ENCODE measurements at places on chromosomes 1 and 21.

- no peak for DNase-seq
- H3K4me1 ChIP-seq = no peaks in the 10 kb centered on the region
- H3K36me3 ChIP-seq = peaks cover 14% of the 10 kb centered on the region
- H3K4me3 ChIP-seq = no peak overlapping the region
- no peak overlapping the region for H3K27ac ChIP-seq
- no peaks in the 10 kb centered on the region for H3K27me3 ChIP-seq
These were observed 48.5 kb downstream of the SCCPDH start for GRCh38 chr1:246772686-246773085.

DNA sequence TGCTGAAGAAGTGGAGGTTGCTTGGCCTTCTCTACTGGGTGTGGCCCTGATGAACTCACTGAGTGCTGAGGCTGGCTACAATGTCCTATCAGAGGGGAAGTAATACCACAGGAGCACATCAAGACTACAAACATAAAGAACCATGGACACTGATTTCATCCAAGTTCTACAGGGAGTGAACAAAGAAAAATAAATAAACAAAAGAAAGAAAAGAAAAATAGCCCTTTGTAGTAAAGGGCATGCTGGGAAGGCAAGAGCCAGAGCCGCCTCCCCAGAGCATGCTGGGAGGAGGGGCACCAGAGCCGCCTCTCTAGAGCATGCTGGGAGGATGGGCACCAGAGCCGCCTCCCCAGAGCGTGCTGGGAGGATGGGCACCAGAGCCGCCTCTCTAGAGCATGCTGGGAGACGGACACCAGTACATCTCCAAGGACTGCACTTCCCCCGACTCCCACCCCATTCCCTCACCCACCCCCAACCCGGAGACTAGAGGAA lies 65.9 kb downstream of the LAMC2 start:
- no peaks in the 10 kb centered on the region for H3K27me3 ChIP-seq
- no peaks in the 10 kb centered on the region for H3K36me3 ChIP-seq
- no peak overlapping the region for H3K4me3 ChIP-seq
- DNase-seq = no peak
- no peaks in the 10 kb centered on the region for H3K4me1 ChIP-seq
- H3K27ac ChIP-seq = no peak overlapping the region

DNA sequence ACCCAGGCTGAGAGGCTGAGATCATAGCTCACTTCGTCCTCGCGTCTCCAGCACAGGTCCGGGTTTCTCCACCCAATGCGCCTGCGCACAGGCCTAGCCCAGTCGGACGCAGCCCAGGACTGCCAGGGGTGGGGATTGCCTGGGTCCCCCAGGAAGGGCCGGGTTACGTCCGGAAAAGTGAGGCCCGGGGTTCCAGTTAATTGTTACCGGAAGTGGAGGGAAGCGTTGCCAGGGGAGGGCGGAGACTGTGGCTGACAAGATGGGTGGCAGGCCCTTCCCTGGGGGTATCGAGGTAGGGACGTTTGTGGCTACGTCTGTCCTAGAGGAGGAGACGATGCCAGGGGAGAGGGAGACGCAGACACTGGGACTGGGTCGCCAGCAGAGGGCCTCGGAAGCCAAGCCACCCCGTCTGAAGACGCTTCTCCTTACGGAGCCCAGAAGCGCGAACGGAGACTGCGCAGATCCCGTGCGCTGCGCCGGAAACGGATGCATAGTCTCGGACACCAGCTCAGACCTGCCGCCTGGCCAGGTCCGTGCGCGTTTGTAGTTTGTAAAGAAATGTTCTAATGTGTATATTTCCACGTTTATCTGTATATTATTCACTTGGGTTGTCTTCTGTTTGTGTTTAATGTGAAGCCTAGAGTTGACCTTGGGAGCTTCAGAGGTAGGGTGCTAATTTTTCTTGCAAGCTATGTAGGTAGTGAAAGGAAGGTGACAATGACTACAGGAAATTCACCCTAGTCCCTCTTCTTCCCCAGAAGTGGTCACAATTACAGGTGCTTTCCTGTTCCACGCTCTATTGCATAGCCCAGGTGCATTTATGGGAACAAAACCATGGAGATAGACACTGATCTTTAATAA lies 7.3 kb downstream of the RSRP1 start:
- H3K4me3 ChIP-seq = peak overlapping the region; percentile 49
- peak; percentile 96 for DNase-seq
- no peaks in the 10 kb centered on the region for H3K27me3 ChIP-seq
- peaks cover 28% of the 10 kb centered on the region for H3K4me1 ChIP-seq
- peak overlapping the region; percentile 92 for H3K27ac ChIP-seq

DNA sequence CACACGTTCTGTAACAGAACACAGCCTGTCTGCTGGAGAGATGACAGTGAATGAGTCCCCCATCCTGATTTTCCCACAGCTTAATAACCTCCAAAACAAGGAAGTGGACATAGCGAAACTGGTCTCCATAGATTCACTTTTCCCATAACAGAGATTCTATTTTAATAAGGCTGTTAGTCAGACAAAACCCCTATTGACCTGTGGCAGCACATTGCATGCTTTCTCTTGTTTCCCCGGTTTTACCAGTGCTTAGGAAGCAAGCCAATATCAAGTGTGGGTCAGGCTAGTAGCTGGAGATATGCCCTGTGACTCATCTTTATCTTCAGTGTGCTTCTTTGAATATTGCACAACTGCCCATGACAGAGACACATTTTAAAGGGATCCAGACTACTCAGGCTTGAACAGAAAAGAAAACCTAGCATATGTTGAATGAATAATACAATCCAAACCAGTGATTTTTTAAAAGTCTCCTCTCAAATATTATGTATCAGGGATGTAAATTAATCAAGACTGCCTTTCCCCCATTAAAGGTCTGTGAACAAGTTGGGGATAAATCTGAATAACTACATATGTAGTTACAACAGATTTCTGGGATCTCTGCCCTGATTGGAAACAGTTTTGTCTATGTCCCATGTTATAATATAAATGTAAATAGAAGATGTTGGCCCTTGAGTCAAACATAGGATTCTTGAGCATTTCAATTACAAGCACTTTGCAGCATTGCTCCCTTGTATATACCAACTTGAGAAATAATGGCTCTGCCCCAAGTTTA lies 11.9 kb upstream of the CLDN8 start:
- H3K27ac ChIP-seq = no peak overlapping the region
- no peaks in the 10 kb centered on the region for H3K27me3 ChIP-seq

DNA sequence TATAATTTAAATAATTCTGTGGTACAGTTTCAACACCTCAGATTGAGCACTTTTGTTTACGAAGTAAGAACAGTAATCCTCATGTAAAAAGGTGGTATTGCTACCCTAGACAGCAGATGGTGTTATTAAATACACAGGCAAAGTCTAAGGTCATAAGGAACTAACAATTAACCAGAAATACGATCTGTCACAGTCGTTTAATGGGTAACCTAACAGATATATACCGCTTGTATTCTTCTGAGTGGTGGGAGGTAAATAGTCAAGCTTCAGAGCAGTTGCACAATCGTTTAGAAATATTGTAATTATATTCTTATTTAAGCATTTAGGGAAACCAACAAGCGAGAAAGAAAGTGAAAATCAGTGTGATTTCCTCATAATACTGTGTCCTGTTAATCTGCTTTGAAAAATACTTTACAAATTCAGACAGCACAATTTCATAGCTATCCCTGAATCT lies 9.8 kb upstream of the IRF2BP2 start:
- no peaks in the 10 kb centered on the region for H3K27me3 ChIP-seq
- no peaks in the 10 kb centered on the region for H3K36me3 ChIP-seq
- H3K4me3 ChIP-seq = no peak overlapping the region
- H3K27ac ChIP-seq = peak overlapping the region; percentile 29
- peaks cover 31% of the 10 kb centered on the region for H3K4me1 ChIP-seq

GRCh38 chr1:86997538-86997937 lies 83.1 kb downstream of the HS2ST1 start:
- no peaks in the 10 kb centered on the region for H3K4me1 ChIP-seq
- H3K27me3 ChIP-seq = no peaks in the 10 kb centered on the region
- no peak overlapping the region for H3K4me3 ChIP-seq
- no peak for DNase-seq
- H3K36me3 ChIP-seq = no peaks in the 10 kb centered on the region
- H3K27ac ChIP-seq = no peak overlapping the region
